ENCODE measurements at places on chromosomes 2 and 18.

GRCh38 chr18:13539050-13539449, 187.3 kb downstream of the FAM210A start:
- peak; percentile 36 for DNase-seq

- DNase-seq: no peak
Observed at GRCh38 chr2:101740555-101740964, 43.1 kb downstream of the MAP4K4 start.

DNA sequence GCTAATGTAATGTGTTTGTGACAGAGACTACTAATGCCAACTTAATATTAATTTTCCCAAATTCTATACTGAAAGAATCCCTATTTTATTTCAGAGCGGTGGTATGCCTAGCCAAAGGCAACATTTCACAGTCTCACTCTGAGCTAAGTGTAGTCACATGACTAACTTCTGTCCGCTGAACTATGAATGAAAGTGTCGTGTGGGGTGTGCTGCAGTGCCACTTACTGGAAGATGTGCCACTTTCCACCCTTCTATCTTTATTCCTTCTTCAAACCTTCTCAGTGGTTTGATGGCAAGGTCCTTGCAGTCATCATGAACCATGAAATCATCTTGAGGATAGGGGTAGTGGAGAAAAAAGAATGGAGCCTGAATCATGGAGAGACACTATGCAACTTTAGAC, 47.3 kb upstream of the C1D start:
- DNase-seq: no peak

DNA sequence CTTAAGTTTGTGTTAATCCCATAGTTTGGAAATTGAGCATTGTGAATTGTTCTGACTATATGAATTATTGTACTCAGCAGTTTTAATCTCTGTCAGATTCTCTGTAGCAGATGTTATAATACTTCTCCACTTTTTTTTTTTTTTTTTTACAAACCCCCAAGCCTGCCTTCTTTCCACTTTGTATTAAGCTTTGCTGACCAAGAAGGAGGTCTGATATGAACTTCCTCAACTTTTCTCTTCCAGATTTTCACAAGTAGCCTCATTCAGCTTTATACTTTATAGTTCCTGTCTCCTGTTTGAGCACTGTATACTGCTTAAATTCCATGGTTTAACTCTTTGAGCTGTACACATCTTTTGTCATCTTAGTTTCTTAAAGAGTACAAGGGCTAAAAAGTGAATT, 105.0 kb downstream of the HAUS1 start:
- DNase-seq: no peak

DNA sequence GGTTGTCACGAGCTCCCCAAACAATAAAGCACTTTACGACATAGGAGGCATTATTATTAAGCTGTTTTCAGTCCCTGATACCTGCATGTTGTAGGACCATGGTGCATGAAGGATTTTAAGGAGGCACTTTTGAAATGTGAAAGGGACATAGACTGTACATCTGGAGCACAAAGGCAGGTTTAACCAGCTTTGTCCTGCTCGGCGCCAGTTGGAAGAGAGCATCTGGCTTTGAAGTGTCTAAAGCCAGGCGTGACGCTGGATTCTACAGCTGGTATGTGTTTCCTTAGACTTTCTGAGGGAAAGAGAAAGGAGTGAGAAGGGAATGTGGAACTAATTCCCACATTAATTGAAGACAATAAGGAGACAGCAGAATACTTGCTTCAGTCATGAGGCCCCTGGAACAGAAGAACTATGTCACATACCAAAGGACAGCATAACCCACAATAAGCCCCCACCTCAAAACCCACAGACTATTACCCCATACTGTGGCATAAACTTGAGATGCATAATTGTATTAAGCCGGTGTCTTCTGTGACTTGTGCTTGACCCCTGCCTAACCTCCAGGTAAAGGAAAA, 381.0 kb upstream of the MEX3C start:
- no peak for DNase-seq

DNA sequence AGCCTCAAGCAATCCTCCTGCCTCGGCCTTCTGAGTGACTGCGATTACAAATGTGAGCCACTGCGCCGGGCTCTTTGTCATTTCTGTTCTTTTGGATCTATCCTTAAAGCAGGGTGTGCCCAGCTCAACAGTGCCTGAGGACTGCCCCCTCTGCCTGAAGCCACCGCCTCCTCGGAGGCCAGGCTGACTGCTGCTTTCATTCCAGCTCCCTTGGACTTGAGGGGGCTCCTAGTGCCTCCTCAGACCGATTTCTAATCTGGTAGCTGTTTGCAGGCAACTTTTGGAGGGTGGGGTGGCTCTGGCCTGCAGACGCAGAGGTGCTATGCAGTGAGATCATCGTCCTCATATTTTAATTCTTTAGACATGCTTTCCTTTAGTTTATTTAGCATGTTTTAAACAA, 35.9 kb upstream of the KLF11 start:
- no peak for DNase-seq

DNA sequence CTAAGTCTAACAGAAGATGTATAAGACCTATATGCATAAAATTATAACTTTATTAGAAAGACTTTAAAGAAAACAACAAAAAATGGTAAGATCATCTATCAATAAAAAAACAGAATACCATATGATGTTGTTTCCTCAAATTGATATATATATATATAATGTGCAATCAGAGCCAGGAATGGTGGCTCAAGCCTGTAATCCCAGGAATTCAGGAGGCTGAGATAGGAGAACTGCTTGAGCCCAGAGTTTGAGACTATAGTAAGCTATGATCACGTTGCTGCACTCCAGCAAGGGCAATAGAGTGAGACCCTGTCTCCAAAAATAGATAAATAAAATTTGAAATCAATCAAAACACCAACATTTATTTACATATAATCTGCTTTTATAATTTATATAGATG, 19.5 kb downstream of the CYTIP start:
- DNase-seq: no peak

- DNase-seq: peak; percentile 7
Observed at GRCh38 chr2:216632952-216633615, at the start of gene IGFBP2. Gene IGFBP2 (plus strand): TSS chr2:216633420. CDS start chr2:216633524, 104 bp downstream.

GRCh38 chr2:129877289-129877741, 102.2 kb upstream of the RAB6C start:
- peak; percentile 87 for DNase-seq

GRCh38 chr18:50111398-50111797, 83.5 kb downstream of the MYO5B start:
- no peak for DNase-seq

Measured in activated gamma-delta T cell treated with Interleukin-2 at 50 U/mL for 16 hours (primary cell).